ENCODE measurements at places on chromosomes 2 and 18. TPM values are rescaled to one million over a fixed set of nuclear protein-coding genes. Genes with fewer than 3 reads are reported as not detected.

Gene CTNNA2
- not detected for polyA plus RNA-seq

- H3K4me3 ChIP-seq: no peak overlapping the region
- H3K27ac ChIP-seq: no peak overlapping the region
- no peaks in the 10 kb centered on the region for H3K4me1 ChIP-seq
- H3K27me3 ChIP-seq: no peaks in the 10 kb centered on the region
- no peaks in the 10 kb centered on the region for H3K36me3 ChIP-seq
Observed at GRCh38 chr2:240920783-240921231, 14.7 kb downstream of the CROCC2 start.

Gene COMMD1
- polyA plus RNA-seq: 70.7 TPM

Gene ADAM23
- not detected for polyA plus RNA-seq

DNA sequence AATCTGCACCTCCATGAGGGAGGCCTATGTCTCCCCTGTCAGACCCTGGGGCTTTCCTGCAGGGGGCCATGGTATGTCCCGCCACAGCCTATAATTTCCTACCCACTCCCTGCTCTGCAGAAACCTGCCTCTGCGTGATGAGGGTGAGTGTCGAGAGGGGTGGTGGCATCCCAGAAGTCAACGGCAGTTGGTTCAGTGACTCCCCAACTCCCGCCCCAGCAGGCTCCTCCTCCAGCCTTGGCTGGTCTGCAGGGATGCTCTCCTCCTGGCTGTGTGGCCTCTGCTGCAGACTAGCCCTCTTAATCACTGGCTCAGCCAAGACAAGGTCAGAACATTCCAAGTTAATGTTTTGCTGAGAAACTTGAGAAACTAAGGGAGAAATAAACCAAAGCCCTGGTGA lies 13.3 kb downstream of the CELF4 start:
- no peak overlapping the region for H3K4me3 ChIP-seq
- H3K27me3 ChIP-seq: peaks cover 3% of the 10 kb centered on the region
- no peak overlapping the region for H3K27ac ChIP-seq

DNA sequence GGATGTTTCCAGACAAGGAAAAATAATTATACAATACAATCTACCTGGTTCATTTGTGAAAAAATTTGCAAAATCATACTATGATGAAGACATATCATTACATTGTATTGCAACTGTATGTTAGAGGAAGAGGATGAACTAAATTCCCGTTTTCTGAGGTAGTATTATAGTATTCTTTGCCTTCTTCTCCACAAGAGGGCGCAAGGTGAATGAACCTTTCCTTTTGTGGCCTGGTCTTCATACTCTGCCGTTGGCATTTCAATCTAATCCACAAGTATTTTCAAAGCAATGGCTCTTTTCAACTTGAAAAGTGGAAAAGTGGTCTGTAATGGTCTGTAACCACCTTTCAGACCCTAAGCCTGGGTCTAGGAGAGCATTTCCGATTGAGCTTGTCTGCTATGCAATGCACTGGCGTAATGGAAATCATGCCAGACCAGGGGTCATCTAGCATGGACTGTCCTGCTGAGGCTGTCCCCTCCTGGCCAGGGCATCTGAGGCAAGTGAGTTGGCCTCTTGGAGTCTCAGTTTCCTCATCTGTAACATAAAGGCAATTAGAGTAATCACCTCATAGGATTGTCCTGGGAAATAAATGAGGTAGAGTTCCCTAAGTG lies 30.8 kb upstream of the ZNF396 start:
- H3K4me3 ChIP-seq: no peak overlapping the region
- no peaks in the 10 kb centered on the region for H3K36me3 ChIP-seq
- no peak overlapping the region for H3K27ac ChIP-seq
- peaks cover 20% of the 10 kb centered on the region for H3K4me1 ChIP-seq
- peak; percentile 72 for DNase-seq

GRCh38 chr2:190270298-190270697 lies 49.3 kb downstream of the HIBCH start:
- H3K4me3 ChIP-seq: no peak overlapping the region
- H3K36me3 ChIP-seq: peaks cover 3% of the 10 kb centered on the region
- H3K27ac ChIP-seq: no peak overlapping the region

Gene ALK
- not detected for polyA plus RNA-seq

DNA sequence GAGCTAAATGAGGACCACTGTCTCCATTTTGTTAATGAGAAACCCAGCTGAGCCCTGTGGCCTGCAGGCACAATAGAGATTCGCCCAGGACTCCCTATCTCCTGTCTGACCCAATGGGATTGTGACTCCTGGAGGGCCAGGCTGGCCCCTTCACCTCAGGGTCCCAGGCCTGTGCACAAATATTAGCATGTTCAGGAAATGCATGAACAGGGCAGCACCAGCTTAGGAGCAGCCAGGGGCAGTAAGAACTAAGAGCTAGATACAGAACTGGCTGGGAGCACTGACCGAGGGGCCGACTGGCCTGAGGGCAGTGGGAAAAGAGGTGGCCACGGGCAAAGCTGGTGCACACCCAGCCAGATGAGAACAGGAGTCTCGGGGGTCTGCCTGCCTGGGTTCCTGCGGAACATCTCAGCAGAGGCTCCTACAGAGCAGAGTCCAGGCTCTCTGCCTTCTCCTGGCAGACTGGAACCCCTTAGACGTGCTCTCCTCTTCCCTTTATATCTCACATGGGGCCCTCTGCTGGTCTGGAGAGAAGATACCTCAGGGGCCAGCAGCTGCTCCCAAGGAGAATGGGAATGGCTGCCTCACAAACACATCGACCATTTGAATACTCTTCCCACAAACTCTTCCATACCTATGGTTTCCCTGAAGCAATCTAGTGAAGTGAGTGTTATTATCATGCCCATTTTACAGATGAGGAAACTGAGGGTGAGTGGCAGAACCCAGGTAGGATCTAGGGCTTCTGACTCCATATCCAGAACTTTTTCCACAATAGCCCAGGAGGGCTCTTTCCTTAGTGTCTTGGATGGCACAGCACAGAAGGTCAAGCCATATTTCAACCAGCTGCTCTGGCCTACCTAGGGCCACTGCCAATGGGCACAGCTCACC lies 77.6 kb upstream of the OTOF start:
- no peaks in the 10 kb centered on the region for H3K36me3 ChIP-seq
- H3K4me1 ChIP-seq: no peaks in the 10 kb centered on the region
- H3K27ac ChIP-seq: no peak overlapping the region
- peaks cover 2% of the 10 kb centered on the region for H3K27me3 ChIP-seq
- DNase-seq: no peak

Gene RGPD6
- polyA plus RNA-seq: not detected

GRCh38 chr2:100482741-100483140 lies 12.5 kb downstream of the NMS start:
- no peaks in the 10 kb centered on the region for H3K4me1 ChIP-seq
- no peak overlapping the region for H3K4me3 ChIP-seq
- DNase-seq: no peak
- H3K27ac ChIP-seq: no peak overlapping the region
- no peaks in the 10 kb centered on the region for H3K36me3 ChIP-seq

Gene SERPINB13
- not detected for polyA plus RNA-seq

Gene C2orf80
- polyA plus RNA-seq: not detected

- no peaks in the 10 kb centered on the region for H3K36me3 ChIP-seq
- no peak overlapping the region for H3K27ac ChIP-seq
- H3K4me3 ChIP-seq: no peak overlapping the region
- no peaks in the 10 kb centered on the region for H3K27me3 ChIP-seq
- H3K4me1 ChIP-seq: peaks cover 3% of the 10 kb centered on the region
- DNase-seq: no peak
Observed at GRCh38 chr2:172305066-172305465, 122.3 kb upstream of the ITGA6 start.

DNA sequence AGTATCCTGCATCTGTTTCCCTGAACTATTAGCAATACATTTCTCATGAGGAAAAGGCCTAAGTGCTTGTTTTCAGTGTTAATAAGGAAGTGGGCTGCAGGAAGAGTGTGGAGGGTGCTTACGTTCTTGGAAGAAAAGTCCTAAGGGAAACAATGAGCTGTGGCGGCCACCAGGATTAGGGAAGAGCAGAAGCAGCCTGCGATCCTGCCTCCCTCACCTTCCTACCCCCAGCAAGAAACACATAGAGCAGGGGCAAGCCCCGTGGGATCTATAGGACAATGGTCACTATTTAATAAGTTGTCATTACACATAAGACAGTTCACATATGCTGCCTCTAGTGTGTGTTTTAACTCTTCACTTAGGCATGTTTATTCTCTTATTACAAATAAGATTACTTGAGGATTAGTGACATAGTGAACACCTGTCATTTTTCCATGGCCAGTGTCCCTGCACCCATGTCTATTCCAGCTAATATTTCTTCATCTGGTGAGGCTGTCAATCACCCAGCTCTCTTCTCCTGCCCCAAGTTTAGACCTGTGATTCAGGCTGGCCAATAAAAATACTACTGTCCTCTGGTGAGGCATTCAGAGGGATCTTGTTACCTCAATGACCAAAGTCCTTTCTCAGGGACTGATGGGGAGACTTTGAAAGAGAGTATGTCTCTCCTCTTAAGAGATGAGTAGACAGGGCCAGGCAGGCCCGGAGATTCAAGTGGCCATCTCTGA lies 510.9 kb upstream of the CELF4 start:
- H3K4me3 ChIP-seq: no peak overlapping the region
- H3K36me3 ChIP-seq: no peaks in the 10 kb centered on the region
- no peaks in the 10 kb centered on the region for H3K4me1 ChIP-seq
- no peaks in the 10 kb centered on the region for H3K27me3 ChIP-seq
- no peak overlapping the region for H3K27ac ChIP-seq
- no peak for DNase-seq

DNA sequence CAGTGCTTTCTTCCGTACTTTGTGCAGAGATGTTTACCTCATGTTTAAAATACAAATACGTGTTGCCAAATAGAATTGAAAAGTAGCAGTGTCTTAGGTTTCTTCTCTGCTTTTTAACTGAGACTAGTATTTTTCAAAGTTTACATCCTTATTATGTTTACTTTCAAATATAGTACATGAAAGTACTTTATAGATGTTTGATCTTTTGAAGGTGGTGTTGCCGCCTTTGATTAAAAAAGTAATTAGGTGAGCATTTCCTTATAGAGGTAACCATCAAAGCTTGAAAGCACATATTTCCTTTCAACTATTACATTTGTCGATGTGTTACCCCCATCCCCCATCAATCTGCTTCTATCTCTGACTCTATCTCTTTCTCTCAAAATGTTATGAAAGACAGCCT lies 87.0 kb downstream of the CERS6 start:
- no peaks in the 10 kb centered on the region for H3K27me3 ChIP-seq
- no peak overlapping the region for H3K27ac ChIP-seq
- H3K36me3 ChIP-seq: peaks cover 17% of the 10 kb centered on the region
- H3K4me1 ChIP-seq: peaks cover 11% of the 10 kb centered on the region
- no peak overlapping the region for H3K4me3 ChIP-seq

Gene OTX1
- not detected for polyA plus RNA-seq

DNA sequence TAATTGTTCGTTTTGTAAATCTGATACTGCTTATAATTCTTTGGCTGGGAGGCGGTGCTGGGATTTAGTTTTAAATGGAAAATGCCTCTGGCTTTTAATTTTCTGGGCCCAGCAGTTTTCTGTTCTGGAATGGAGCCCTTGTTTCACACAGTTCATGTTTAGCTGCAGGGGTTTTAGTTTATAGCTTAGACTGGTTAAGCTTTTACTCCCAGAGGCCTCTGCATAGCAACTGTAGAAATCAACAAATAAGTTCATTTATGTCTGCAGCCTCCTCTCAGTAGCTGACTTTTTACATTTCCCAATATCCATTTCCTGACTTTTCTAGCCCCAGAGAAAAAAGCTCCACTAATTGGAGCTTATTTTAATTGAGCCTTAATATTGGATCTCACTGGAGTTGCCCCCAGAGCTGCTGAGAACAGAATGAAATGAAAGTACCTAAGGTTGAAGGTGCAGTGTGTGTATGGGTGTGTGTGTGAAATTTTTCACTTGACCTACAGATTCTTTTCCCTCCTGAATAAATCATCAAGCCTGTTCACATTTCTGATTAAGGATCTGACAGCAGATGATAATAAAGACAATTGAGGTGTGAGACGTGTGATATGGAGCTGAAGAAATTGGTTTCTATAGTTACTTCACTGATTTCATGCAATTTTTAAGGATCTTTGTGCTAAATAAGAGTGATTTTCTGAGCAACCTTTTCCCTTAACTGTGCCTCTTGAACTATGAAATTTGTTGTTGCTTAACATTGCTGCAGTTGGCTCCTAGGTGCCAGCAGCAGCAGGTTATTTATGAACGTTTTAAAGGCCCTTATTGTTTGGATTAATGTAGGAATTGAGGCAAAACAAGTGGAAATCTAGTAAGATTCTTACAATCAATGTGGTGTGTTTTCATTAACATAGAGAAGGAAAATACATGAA lies 109.6 kb downstream of the TAF4B start:
- no peaks in the 10 kb centered on the region for H3K4me1 ChIP-seq
- H3K27me3 ChIP-seq: no peaks in the 10 kb centered on the region
- no peak overlapping the region for H3K27ac ChIP-seq
- DNase-seq: no peak

DNA sequence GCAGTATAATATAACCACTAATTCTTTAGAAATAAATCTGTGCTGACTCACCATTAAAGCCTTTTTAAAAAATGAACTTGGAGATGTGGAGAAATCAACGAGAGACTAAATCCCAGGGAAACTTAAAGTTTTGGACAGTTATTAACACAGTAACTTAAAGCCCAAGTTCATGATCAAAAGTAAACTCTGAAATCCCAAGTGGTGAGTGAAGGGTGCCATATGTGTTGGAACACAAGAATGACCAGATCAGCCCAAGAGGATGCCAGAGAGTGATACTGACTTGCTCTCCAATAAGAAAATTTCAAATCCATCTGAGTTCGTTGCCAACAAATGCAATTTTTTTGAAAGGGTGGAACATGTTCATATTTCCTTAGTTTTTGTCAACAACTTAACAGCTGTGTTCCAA lies 838.1 kb upstream of the ACVR2A start:
- DNase-seq: no peak
- no peaks in the 10 kb centered on the region for H3K4me1 ChIP-seq
- no peak overlapping the region for H3K27ac ChIP-seq
- no peaks in the 10 kb centered on the region for H3K36me3 ChIP-seq

DNA sequence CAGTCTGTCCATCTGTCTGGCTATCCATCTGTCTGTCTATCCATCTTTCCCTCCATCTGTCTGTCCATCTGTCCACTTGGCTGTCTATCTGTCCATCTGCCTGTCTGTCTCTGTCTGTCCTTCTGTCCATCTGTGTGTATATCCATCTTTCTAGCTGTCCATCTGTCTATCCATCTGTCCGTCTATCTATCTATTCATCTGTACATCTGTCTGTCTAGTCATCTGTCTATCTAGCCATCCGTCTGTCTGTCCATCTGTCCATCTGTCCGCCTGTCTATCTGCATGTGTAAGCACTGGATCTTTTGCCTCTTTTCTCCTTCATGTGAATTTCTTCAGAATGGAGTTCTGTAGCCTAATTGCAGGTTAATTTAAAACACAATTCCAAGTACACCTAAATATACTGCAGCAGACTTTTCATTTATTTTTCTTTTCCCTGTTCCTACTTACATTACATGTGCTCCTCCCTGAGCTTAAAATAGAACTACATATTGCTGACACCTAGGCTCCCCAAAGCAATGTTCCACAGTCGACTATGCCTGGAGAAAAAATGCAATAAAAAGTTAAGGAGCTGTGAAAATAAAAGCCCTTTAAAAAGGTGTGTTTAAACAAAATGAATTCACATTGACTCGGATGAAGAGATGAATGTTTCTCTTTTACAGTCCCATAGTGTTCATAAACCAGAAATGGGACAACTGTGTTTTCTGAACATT lies 37.4 kb upstream of the TXNDC2 start:
- no peaks in the 10 kb centered on the region for H3K27me3 ChIP-seq
- peak overlapping the region; percentile 88 for H3K27ac ChIP-seq
- H3K4me3 ChIP-seq: no peak overlapping the region
- peaks cover 45% of the 10 kb centered on the region for H3K4me1 ChIP-seq
- peaks cover 52% of the 10 kb centered on the region for H3K36me3 ChIP-seq

- no peak for DNase-seq
- no peaks in the 10 kb centered on the region for H3K4me1 ChIP-seq
- H3K27me3 ChIP-seq: no peaks in the 10 kb centered on the region
- no peaks in the 10 kb centered on the region for H3K36me3 ChIP-seq
- H3K27ac ChIP-seq: no peak overlapping the region
Observed at GRCh38 chr2:106058469-106059137, 135.5 kb downstream of the UXS1 start.

Data from CD14-positive monocyte (primary cell).